ENCODE measurements at places on chromosomes 16 and 17. TPM values are rescaled to one million over a fixed set of nuclear protein-coding genes. Genes with fewer than 3 reads are reported as not detected.

DNA sequence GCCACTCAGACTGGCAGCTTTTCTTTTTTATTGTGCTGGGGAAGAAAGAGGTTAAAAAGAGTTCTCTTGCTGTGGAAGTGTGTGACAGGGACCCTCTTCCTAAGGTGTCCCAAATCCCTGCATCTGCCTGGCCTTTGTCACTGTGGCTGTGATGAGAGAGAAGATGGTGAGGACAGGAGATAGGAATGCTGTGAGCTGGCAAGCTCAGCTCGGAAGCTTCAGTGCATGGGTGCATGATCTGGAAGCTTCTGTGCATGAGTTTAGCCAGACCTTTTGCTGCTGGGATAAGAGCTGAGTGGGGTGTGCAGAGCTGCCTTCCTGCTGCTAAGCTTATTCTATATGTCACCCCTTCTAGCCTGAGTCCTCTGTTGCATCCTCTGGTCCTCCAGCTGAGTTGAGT, 103.3 kb upstream of the CACNG3 start:
- no peak for DNase-seq

DNA sequence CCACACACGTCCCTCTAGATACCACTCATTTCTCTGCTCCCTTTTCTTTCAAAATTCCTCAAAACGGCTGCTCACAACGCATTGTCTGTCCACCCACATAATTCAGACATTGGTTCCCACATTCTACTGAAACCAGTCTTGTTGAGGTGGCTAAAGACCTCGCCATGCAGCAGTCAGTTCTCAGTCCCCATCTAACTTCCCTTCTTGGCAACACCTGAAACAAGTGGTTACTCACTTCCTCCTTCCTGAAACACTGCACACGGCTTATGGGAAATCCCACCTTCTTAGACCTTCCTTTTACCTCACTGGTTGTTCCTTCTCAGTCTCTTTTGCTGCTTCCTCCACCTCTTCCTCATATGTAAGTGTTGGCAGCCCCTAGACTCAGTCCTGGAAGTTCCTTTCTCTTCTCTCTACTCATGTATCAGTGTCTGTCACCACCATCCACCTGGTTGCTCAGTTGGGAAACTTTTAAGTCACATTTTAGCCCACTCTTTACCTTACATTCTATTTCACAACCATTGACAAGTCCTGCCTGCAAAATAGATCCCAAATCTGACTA, 277.1 kb downstream of the CEP112 start:
- DNase-seq = no peak

GRCh38 chr16:19294156-19294649, 8.7 kb downstream of the CLEC19A start:
- no peak for DNase-seq

- DNase-seq = peak; percentile 83
Measured at GRCh38 chr17:66302761-66303626, 581 bp downstream of the PRKCA start.

GRCh38 chr16:87286839-87287626, 30.2 kb downstream of the C16orf95 start:
- no peak for DNase-seq

GRCh38 chr17:67067571-67068482, 23.5 kb downstream of the CACNG1 start:
- DNase-seq = no peak

DNA sequence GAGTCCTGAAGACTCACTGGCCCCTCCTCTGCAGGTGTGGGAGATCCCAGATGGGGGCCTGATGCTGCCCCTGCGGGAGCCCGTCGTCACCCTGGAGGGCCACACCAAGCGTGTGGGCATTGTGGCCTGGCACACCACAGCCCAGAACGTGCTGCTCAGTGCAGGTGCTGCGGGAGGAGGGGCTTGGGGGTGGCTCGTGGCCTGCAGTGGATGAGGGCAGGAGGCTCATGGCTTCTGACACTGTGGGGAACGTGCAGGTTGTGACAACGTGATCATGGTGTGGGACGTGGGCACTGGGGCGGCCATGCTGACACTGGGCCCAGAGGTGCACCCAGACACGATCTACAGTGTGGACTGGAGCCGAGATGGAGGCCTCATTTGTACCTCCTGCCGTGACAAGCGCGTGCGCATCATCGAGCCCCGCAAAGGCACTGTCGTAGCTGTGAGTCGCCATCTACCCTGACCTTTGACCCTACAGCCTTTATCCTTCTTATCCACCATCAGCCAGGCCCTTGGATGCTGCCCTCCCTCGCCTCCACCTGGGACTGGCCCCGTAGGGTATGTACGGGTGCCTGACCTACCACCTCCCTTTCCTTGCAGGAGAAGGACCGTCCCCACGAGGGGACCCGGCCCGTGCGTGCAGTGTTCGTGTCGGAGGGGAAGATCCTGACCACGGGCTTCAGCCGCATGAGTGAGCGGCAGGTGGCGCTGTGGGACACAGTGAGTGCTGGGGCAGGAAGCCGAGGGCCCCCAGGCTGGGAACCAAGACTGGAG, 3.6 kb downstream of the CORO1A start:
- peak; percentile 93 for DNase-seq

GRCh38 chr17:72613806-72614292, 478.6 kb downstream of the SLC39A11 start:
- no peak for DNase-seq

DRG2 gene
- 26.1 TPM for total RNA-seq

- DNase-seq = no peak
Measured at GRCh38 chr16:19382887-19383816, 34.5 kb upstream of the TMC5 start.

KRTAP16-1 gene
- not detected for total RNA-seq

ZBTB4 gene
- total RNA-seq = 67.3 TPM

KRT36 gene
- not detected for total RNA-seq

DNA sequence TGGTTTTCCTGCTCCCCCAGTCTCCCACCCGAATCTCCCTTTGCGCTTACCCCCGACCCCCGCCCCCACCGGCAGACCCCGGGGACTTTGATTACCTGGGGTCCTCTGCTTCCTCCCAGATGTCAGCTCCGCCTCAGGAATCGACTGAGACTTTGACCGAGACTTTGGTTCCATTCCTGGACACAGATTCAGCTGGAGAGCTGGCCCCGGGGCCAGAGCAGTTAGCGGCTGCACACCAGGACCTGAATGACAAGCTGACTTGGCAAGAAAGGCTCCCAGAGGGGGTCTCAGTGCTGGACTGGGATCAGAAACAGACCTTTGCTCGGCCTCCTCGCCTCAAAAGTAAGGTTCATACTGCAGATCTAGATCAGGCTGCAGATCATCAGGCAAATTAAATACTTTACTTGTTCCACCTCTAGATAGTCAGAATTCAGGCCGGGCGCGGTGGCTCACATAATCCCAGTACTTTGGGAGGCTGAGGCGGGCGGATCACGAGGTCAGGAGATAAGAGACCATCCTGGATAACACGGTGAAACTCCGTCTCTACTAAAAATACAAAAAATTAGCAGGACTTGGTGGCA, 60.3 kb upstream of the FBXO47 start:
- no peak for DNase-seq

NEUROD2 gene
- total RNA-seq = not detected

DNA sequence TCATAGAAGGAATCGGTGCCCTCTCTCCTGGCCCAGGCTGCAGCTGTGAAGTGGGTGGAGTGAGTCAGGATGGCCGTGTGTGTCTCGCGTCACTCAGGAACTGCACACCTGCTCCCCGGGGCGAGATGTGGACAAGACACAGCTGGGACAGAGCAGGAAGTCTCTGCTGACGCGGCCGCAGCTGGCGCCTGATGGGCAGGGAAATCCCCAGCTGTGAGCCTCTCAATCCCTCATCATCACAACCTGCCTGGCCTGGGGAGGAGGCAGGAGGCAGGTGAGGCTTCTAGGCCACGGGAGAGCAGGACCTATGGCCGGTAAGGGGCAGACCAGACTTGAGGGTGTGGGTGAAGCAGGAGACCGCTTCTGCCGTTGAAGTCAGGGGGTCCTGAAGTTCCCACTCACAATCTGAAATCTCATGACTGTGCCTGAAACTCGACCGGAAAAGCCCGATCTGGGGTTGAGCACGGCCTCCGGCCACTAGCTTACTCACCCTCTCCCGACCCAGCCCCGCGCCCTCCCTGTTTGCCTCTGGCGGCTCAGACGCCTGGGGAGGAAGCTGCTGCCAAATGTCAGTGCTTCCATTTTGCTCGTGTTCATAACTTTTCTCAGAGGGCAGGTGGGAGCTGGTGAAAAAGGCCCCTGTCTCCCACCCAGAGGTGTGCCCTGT, 1.1 kb upstream of the TRPV3 start:
- DNase-seq = peak; percentile 79

DNA sequence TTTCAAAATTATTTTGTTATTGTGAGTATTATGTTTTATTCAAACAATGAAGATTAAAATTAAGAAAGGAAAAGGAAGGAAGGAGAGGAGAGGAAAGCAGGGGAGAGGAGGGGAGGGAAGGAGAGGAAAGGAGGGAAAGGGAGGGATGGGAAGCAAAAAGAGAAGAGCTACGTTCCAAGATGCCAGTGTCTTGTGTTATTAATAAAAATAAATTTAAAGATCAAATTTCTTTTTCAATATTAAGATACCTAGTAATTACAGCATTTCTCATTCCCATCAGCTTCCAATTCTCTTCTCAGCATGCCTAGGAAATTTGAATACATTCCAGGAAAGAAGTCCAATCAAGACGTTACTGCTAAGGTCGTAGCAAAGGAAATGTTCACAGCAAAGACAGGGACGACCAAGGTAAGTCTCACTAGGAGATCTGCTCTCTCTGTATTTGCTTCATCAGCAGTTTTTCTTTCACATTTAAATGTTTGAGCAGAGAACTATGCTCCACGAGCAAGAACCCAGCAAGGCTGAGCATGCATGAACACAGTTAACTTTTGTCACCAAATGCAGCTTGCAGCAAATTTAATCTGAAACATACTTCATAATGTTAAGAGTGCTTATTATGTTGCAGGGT, 63.3 kb upstream of the HLF start:
- DNase-seq = no peak

KRTAP2-2 gene
- not detected for total RNA-seq

All from posterior vena cava (tissue), 2 donors.